ENCODE measurements at places on chromosomes 1 and 21.
A peak's percentile ranks its signal among the peaks of the same experiment; 100 is the strongest.

DNA sequence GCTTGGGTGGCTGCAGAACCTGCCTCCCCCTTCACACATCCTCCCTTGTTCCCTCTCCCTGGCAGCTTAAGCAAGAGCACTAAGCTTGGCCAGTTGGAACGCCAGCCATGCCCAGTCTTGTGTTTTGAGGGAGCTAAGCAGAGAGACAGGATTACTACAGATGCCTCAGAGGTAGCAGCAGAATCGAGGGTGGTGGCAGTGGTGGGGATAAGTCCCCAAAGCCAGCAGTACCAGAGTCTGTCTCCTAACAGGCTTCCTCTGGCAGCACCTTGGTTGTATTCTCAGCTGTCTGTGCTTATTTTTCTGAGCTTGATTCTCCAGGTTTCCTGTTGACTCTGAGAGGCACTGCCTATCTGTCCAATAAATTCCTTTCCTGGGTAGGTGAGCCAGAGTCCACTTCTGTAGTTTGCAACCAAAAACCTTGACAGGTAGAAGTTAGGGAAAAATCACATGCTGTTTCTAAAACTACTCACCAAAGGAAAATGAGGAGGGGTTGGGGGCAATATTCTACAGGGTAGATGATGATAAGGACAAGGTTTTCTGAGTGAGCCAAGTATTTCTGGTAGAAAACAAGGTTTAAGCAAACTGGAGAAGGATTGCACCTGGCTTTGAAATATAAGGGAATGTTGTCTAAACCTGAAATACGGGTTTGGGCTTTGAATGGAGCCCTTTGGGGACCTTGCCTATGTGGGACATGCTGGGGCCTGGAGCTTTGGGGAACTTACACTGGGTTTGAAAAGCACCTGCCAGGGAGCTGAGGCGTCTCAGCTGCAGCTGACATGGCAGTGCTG is 100.8 kb downstream of the PBX1 start:
- no peak for DNase-seq

GRCh38 chr21:38858026-38858811 is 52.5 kb downstream of the ETS2 start:
- no peak for DNase-seq

- peak; percentile 58 for DNase-seq
Observed at GRCh38 chr1:204837440-204838084, 33.1 kb upstream of the NFASC start.

GRCh38 chr1:111923766-111924165 is 65.7 kb downstream of the KCND3 start:
- DNase-seq, result no peak

DNA sequence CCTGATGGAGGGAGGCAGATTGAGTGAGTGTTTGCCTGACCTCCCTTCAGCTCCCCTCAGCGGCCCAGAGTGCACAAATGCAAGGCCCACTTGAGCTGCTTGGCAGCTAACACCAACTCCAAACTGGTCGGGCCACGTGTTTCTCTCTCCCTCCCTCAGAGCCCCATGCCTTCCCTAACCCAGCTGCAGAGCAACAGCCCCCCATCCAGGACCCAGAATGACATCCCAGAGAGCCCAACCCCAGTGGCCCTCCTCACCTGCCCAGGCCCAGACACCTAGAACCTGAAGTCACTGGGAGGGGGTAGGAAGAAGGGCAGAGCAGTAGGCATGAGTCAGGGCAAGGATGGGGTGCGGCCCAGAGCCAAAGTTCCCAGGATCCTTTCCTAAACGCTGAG is 789 bp upstream of the S100A14 start:
- no peak for DNase-seq

DNA sequence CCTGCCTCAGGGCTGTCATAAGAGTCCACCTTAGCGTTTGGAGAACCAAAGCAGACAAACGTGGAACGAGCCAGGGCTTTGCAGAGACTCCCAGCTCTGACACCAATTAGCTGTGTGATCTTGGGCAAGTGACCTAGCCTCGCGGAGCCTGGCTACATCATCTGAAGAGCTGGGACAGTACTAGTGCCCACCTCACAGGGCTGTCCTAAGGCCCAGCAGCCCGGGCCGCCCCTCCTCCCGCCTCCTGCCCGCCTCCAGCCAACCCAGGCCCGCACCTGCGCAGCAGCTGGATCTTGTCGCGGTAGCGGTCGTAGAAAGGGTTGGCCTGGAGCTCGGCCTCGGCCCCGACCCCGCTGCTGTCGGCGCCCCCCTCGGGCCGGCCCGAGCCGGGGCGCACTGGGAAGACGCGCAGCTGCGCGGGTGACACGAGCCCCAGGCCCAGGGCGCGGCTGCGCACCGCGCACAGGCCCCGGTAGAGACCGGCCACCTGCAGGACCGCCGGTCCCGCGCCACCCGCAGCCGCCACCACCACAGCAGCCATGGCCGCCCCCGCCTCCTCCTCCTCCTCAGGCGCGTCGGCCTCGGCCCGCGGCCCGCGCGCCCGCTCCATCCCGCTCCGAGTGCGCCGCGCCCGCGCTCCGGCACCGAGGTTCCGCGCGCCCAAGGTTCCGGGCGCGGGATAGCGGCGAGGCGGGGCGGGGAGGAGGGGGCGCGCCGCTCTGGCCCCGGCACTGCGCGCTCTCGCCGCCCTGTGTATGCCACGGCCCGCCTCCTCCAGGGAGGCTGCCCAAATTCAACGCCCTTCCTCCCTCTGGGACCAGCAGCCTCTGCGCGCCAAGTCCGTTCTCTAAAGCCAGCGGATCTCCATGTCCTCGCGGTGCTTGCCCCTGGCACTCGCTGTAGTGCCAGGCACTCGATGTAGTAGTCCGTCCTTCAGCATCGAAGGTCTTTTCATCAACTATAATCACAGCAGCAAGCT is at the start of gene ATPAF1:
Gene ATPAF1 (minus strand): TSS at position 583 of the 979 bp plus-strand sequence. CDS start 42 bp downstream, at position 541.
- peak; percentile 69 for DNase-seq

DNA sequence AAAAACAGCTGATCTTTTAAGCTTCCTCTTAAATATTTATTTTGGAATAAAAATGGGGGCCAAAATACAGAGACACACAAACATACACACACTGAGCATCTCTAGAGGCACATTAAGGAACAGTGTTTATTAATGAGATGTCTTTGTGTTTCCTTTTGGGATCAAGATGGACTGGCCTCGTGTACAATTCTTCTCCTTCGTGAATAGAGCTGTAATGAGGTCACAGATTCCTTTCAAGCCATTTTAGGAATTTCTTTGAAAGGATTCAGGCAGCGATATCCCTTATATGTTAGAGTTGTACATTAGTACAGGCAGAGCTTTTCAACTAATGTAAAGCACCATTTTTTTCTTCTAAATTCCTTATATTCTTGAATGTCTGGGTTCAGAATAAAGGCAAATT is 295.7 kb downstream of the CHRM3 start:
- no peak for DNase-seq

DNA sequence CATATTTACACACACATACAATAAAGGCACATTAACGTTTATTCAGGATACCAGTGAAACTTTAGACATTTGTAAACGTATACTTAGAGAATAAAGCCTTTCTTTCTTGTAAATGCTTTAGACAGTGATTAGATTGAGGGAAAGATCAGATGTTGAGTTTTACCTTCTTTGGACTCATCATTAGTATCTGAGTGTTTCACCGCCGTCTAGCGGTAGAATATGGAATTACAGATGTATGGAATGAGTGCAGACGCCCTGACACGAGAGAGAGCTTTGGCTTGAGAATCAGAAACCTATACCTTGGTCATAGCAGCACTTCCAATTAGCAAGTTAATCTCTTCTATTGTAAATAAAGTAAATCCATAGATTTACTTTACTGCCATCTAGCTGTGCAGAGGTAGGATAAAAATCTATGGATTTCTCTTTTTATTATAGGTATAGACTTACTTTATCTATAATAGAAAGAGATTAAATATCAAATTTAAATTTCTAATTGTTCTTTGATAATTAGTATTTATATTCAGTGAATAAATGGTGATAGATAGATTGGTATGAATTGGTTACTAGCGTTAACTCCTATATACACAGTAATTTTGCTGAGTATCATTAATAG is 12.6 kb downstream of the FLG2 start:
- peak; percentile 73 for DNase-seq

DNA sequence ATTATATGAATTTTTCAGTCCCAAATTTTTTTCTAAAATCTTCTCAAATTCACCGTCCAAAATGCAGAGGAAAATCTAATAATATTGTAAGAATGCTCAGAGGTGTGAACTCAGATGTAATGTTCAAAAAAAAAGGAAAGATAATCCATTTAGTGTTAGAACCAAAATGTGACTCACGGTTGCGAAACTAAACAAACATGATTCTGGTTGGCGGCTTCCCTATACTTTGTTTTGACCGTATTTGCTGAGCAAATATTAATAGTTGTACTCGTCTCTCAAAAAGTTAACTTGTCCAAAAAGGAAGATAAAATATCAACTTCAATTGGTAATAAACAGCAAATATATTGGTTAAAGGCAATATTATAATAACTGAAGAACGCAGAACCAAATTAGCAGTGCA is 34.4 kb downstream of the ZSWIM5 start:
- DNase-seq, result no peak

GRCh38 chr1:231625975-231626534 is 535 bp upstream of the DISC1 start:
- DNase-seq, result no peak

GRCh38 chr1:23114424-23115079 is 54.1 kb downstream of the LUZP1 start:
- no peak for DNase-seq

DNA sequence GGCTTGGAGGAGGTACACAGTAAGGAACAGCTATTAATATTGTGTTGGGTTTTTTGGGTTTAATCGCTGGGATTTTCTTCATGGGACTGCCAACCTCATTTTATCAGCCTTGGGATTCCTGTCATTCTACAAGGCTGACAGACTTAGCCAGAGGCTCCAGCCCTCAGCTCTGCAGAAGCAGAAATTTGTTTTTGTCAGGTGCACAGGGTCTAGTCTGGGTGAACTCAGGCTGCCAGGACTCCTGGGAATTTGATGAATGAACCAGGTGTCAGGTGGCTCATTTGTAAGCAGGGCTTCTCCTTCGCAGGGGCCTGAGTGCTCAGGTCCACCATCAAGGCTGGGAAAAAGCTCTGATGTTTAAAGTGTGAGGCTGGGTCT is 11.5 kb upstream of the ZNF362 start:
- DNase-seq, result no peak

- no peak for DNase-seq
Observed at GRCh38 chr21:33991133-33991532, 75.5 kb upstream of the ATP5PO start.

DNA sequence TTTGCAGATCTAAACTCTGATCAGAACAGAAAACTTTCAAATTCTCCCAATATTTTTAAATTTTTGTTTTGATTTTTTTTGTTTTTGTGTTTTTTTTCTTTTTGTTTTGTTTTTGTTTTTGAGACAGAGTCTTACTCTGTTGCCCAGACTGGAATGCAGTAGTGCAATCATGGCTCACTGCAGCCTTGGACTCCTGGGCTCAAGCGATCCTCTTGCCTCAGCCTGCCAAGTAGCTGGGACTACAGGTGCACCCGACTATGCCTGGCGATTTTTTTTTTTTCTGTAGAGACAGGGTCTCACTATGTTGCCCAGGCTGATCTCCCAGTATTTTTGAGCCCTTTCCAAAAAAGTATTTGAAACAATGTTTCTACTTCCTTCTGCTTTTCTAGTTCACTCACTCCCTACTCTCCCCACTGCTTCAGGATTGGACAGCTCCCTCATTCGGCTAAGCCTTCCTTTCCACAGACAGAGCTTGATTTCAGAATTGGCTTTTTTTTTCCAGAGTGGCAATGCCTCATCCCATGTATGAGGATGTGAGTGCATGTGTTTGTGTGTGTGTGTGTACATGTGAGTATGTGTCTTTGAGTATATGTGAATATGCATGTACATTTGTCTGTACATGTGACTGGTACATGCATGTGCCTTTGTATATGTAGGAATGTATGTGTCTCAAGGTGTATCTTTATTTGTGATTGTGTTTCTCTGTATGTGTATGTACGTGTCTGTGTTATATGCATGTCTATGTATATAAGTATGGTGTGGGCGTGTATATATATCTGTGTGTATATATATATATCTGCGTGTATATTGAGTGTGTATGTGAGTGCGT is 11.9 kb downstream of the LHX4 start:
- peak; percentile 53 for DNase-seq

- no peak for DNase-seq
Observed at GRCh38 chr1:67368046-67368514, 60.4 kb downstream of the IL12RB2 start.

- DNase-seq, result no peak
Observed at GRCh38 chr1:239939602-239940001, 152.1 kb upstream of the FMN2 start.

GRCh38 chr1:9022773-9023172 is 3.5 kb downstream of the SLC2A7 start:
- no peak for DNase-seq

DNA sequence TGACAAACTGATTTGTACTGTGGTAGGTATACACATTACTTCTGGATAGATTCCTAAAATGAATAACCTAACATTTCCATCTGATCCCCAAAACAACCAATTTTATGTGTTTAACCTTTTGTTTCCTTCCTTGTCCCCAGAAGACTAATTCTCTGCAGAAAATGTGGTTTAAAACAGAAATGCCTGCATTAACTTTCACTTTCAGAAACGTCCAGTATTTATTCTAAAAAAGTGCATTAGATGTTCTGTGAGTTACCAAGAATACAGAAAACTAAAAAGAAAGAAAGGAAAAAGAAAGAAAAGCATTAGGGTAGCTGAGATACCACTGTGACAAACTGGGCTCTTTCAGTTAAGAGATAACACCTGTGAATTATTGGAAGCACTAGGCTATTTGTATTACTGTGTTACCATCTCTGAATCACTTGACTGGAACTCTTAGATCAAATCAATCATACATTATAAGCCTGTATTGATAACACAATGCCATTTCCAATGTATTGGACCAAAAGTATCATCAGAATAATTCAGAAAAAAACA is 177.7 kb downstream of the NCAM2 start:
- no peak for DNase-seq

- no peak for DNase-seq
Observed at GRCh38 chr1:57406428-57406970, 17.4 kb downstream of the DAB1 start.

DNA sequence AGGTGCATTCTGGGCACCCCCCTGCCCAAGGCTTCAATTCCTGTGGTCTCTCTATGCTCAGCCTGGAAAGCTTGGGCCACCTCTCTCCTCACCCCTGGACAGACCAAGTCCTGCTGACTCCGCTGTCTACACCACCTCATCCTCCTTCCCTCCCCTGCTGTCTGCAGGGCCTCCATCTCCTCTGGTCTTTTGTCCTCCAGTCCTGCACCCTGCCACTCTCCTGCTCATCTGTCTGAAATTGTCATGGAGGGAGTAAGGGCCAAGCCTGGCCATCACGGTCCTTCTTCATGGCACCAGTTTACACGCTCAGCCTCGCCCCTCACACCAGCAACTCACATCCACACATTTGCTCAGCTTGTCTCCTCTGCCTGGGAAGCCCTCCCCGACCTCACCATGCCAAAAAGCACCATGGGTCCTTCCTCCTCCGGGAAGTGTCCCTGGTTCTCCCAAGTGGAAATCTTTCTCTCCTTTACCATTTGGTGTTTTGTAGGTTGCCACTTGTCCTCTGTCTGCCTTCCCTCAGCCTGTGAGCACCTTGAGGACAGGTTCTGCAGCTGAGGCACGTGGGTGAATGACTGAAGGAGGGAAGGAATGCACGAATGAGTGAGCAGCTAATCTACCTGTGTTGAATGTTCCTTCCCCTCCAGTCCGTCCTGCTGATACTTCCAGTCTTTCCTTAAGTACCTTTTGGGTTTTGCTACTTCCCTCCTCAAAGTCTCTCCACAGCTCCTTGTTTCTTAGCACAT is 2.1 kb upstream of the SLC2A1 start:
- DNase-seq, result no peak
